ENCODE measurements at places on chromosomes 16 and 17. TPM values are rescaled to one million over a fixed set of nuclear protein-coding genes. Genes with fewer than 3 reads are reported as not detected.
A peak's percentile ranks its signal among the peaks of the same experiment; 100 is the strongest.

DNA sequence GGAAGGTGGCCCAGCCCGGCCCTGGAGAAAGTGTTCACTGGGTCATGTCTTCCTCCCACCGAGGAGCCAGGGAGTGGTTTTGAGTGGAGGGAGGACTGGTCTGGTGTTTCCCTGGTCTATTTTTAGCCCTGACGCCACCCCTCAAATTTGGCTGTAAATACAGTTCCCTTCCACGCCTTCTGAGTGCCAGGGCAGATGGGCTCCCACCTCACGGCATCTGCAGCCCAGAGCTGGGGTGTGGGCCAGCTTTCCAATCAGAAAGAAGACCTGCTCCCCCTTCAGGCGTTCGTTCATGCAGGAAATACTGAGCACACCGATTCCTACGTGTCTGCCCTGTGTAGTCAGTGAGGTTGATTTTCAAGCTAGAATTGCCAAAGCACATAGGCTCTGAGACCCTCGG is 53.7 kb downstream of the SNX20 start:
- DNase-seq: no peak

Gene KRTAP9-8
- total RNA-seq: not detected

- no peak for DNase-seq
Observed at GRCh38 chr17:11643851-11644250, 45.6 kb downstream of the DNAH9 start.

Gene MIF4GD
- total RNA-seq: 17.8 TPM

Gene CENPT
- 56.4 TPM for total RNA-seq

Gene CYGB
- 19.2 TPM for total RNA-seq

Gene GRAPL
- 2.1 TPM for total RNA-seq

GRCh38 chr16:15775663-15776304 is 81.0 kb downstream of the MYH11 start:
- no peak for DNase-seq

Gene TNP2
- not detected for total RNA-seq

Gene USP7
- 122 TPM for total RNA-seq

GRCh38 chr16:8402981-8403843 is 187.1 kb downstream of the TMEM114 start:
- DNase-seq: no peak

GRCh38 chr16:61606581-61606980 is 429.7 kb downstream of the CDH8 start:
- no peak for DNase-seq

DNA sequence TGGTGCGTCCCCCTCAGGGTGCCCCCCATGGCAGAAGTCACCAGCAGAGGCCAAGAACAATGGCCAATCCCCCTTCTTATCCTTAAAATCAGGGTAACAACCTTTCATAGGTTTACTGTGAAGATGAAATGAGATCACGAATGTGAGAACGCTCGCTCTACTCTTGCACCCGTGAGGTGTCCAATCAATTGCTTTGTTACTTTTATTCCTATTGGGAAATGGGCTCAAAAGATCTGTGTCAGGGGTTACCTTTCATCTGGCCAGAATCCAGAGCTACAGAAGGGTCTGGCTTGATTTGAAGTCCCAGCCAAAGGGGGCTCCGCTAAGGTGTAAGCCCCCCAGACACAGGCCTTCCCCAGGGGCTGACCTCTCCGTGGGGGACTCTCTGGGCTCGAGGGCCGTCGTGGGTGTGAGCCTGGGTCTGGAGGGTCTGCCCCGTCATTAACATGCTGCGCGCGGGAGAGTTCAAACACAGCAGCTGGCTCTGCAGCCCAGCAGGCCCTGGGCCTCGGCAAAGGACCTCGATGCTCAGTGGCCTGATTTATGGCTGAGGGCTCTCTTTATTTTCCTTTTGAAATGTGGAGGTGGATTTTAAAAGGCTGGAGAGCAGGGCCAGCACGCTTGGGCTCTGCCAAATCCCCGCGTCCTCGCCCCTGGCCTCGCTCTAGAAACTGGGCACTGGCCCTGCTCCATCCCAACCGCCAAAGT is 10.4 kb downstream of the ABR start:
- peak; percentile 26 for DNase-seq

DNA sequence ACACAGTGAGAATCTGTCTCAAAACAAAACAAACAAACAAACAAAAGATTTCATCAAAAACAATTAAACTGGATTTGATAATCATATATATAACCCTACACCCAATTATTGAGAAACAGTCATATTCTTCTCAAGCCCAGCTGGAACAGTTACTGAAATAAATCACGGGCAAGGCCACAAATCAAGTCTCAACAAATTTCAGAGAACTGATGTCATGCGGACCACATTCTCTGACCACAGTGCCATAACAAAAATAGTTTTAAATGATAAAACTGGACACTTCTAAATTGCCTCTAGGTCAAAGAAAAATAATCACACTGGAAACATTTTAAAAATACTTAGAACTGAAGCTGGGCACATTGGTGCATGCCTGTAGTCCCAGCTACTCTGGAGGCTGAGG is 15.9 kb upstream of the PIK3R5 start:
- DNase-seq: no peak

Gene NPW
- 0.80 TPM for total RNA-seq

GRCh38 chr16:12220766-12221165 is 244.2 kb downstream of the SNX29 start:
- DNase-seq: no peak

Gene KRT31
- 0.35 TPM for total RNA-seq

DNA sequence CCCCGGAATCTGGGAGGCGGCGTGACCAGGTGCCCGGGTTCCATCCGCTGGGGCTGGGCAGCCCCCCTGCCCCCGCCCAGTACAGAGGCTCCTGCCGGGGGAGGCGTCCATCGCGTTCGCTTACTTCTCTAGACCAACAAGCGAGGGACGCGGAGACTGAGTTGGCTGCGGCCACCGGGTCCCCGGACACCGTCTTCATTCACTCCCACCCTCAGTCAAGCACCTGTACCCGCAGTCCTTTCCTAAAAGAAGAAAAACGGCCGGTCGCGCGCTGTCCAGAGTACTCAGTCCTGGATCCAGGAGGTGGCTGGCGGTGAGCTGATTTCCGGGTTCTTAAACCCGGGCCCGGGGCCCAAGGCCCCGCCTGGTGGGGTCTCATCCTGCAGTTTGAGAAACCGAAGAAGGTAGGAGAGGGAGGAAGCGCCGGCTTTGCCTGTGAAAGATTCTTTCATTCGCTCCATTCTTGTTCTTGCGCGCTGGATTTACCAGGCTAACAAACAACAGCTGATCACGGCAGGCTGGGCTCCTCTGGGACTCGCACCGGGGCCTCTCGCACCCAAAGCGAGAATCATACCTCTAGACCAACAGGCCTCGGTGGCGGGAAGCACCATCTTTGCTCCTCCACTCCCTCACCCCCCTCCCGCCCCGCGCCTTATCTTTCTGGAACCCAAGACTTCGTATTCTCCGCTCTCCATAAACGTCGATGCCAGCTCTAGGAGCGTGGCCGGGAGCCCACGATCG is 17.4 kb upstream of the OR1F1 start:
- no peak for DNase-seq

Gene KCNJ18
- not detected for total RNA-seq

DNA sequence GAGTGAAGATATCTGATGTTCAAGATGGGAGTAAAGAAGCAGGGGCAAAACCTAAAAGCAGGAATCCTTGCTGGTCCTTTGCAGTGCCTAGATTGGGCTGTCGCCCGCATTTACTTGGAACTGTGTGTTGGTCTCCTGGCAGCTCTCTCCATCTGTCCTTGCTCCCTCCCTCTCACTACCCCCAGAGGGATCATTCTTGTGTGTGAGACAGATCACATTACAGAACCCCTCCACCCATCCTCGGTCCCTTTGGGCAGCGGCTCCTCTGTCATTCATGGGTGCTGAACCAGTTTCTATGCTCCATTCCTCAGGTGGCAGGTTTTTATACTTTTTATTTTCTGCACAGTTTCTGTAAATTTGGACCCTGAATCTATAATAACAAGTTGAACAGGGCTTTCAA is 99.4 kb upstream of the MYOCD start:
- no peak for DNase-seq

- no peak for DNase-seq
Observed at GRCh38 chr17:77332981-77333685, 192.4 kb downstream of the SEC14L1 start.

Gene B9D1
- total RNA-seq: 34.3 TPM

GRCh38 chr17:67639555-67639954 is 78.2 kb upstream of the NOL11 start:
- DNase-seq: no peak

DNA sequence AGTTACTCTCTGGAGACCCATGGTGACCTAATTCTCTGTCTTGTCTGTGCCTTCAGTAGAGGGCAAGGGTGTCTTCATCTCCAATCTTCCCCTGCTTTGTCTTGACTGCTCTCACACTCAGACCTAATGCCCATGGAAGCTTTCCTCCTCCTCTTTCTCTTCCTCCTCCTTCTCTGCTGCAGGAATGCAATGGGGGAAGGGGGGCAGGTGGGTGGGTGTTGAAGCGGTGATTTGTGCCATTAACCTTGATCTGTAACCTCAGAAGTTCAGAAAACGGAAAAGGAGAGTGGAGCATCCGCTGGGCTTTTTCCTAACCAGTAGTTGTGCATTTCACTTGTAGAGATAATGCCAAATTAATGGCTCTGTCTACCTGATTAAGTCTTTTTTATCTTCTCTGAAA is 172.3 kb upstream of the CDH11 start:
- no peak for DNase-seq

- DNase-seq: no peak
Observed at GRCh38 chr17:75488693-75489510, 26.4 kb downstream of the CASKIN2 start.

Gene GPR179
- 22.7 TPM for total RNA-seq

DNA sequence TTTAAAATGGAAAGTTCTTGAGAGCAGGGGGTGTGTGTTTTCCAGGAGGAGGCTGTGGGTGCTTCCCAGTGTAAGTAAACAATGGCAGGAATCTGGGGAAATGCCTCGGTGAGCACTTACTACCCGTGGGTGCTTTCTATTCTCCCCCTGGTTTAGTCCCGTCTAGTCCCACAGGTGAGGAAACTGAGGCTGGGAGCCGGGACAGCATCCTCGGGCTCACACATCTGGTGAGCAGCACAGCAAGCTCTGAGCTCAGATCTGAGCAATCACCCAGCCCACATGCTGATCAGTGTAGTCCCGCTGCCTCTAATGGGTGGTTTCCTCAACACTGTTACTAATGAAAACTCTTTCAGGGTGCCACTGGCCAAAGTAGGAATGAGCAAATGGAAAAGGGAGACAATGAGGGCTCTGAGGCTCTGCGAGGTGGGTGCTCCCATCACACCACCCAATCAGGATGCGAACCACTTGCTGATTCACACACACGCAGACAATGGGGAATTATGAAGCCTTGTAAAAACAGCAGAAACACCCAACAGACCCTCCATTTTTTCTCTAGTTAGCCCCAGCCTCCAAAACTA is 202.6 kb downstream of the PARN start:
- peak; percentile 72 for DNase-seq

DNA sequence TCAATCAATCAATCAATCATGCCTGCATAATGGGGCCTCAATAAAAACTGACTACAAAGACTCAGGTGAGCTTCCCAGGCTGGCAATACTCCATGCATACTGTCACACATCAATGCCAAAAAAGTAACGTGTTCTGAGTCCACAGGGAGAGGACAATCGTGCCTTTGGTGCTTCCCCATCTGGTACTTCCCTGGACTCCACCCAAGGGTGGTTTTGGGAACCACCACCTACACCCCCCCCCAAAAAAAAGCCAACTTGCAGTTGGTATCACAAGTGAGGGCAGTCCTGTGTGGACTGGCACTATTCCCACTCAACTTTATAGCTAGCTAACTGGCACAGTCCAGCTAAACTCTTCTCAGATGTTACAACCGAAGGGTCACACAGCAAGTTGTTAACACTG is 3.1 kb downstream of the ZDHHC7 start:
- DNase-seq: no peak

DNA sequence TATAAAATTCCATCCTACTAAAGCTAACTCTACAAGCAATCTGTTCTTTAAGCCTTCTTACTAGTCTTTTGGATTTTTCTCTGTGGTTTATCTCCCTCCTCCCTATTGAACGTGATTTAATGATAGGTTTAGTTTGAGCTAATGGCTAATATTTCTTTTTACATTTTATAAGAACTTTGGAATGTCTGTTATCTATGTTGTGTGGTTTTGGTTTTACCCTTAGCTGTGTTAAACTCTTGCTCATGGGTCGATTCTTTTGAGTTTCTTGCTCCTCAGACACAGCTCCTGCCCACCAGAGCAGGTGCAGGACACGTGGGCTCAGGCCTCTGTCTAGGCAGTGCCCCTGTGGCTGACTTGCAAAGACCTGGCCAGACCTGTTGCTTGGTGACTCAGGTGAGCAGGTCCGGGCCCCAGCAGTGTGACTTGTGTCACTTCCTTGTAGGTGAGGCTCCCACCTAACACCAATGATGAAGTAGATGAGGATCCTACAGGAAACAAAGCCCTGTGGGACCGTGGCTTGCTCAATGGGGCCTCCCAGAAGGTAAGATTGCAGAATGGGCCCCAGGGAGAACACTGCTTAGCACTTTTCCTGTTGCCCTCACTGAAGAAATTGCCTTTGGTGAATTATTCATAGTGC is 45.1 kb downstream of the SF3B3 start:
- DNase-seq: no peak

Gene POLR3K
- 16.0 TPM for total RNA-seq

Gene SLC6A2
- total RNA-seq: not detected

GRCh38 chr17:62807812-62808575 is at the start of gene MARCHF10:
Gene MARCHF10, minus strand, starts transcription at chr17:62808314. Its CDS starts 6,579 bp downstream, at chr17:62801735.
- DNase-seq: no peak

DNA sequence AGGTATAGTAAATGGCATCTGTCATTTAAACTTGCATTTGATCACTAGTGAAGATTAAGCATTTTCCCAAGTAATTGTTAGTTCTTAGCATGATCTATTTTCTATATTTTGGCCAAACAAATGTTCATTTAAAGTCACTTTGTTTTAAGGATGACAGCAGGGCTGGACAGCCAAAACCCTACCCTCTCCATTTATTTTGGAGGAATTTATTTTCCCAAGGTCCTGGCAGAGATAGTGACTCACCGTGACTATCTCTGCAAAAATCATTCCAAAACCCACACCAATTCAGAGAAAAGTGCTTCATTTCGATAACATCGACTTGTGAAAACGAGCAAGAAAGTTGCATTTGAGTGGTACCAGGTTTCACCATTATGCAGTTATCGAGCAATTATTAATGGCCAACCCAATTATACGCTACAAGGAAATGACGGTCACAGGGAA is 665 bp upstream of the AKAP1 start:
- no peak for DNase-seq

DNA sequence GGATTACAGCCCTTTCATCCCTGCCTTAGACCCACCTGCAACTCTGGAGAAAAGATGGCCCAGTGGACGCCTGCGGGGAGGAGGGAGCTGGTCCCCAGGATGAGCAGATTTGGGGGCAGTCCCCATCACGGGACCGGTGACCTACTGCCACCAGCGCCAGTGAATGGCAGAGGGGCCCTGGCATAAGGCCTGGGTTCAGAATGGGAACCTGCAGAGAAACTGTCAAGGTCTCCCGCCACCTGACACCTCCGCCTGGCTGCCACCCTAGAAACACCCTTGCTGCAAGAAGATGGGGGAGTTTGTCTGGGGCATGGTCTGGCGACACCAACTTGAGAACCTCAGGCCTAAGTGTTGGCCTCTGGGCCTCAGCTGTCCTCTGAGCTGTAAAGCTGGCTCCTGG is 335.7 kb downstream of the SEC14L1 start:
- DNase-seq: no peak

Gene TOX3
- 4.5 TPM for total RNA-seq

All from dorsolateral prefrontal cortex (tissue), 122 donors.